ENCODE measurements at places on chromosomes 11 and 22. TPM values are rescaled to one million over a fixed set of nuclear protein-coding genes. Genes with fewer than 3 reads are reported as not detected.

CABP4 gene
- 0.36 TPM for polyA plus RNA-seq

CARD10 gene
- polyA plus RNA-seq, result 21.9 TPM

XRCC6 gene
- 353 TPM for polyA plus RNA-seq

GGTLC3 gene
- not detected for polyA plus RNA-seq

CASP1 gene
- polyA plus RNA-seq, result 3.4 TPM

CCDC73 gene
- polyA plus RNA-seq, result 0.27 TPM

PATE2 gene
- 0.11 TPM for polyA plus RNA-seq

MS4A6A gene
- 13.9 TPM for polyA plus RNA-seq

TTLL12 gene
- 31.6 TPM for polyA plus RNA-seq

RIBC2 gene
- polyA plus RNA-seq, result 6.9 TPM

GALNT18 gene
- polyA plus RNA-seq, result 26.9 TPM

MCAM gene
- polyA plus RNA-seq, result 54.2 TPM

HEPHL1 gene
- polyA plus RNA-seq, result 0.16 TPM

APOA1 gene
- polyA plus RNA-seq, result 117 TPM

KIF18A gene
- 12.7 TPM for polyA plus RNA-seq

LARGE1 gene
- 24.8 TPM for polyA plus RNA-seq

AGBL2 gene
- polyA plus RNA-seq, result 10.5 TPM

IL10RA gene
- polyA plus RNA-seq, result 2.6 TPM

MMP8 gene
- polyA plus RNA-seq, result not detected

CCDC89 gene
- polyA plus RNA-seq, result 5.0 TPM

OR5A1 gene
- polyA plus RNA-seq, result not detected

LMNTD2 gene
- 5.9 TPM for polyA plus RNA-seq

SCUBE2 gene
- 6.9 TPM for polyA plus RNA-seq

GAS2L1 gene
- polyA plus RNA-seq, result 7.2 TPM

OR52E8 gene
- not detected for polyA plus RNA-seq

PANX3 gene
- polyA plus RNA-seq, result 0.03 TPM

P4HA3 gene
- 0.62 TPM for polyA plus RNA-seq

SRSF8 gene
- 78.8 TPM for polyA plus RNA-seq

DUSP8 gene
- 4.0 TPM for polyA plus RNA-seq

JOSD1 gene
- polyA plus RNA-seq, result 41.8 TPM

KCNK4 gene
- 0.08 TPM for polyA plus RNA-seq

MPPED2 gene
- polyA plus RNA-seq, result 22.0 TPM

NTM gene
- polyA plus RNA-seq, result 52.4 TPM

TMPRSS5 gene
- polyA plus RNA-seq, result 0.60 TPM

HBG1 gene
- polyA plus RNA-seq, result 13.0 TPM

RCOR2 gene
- 10.5 TPM for polyA plus RNA-seq

WBP2NL gene
- 4.4 TPM for polyA plus RNA-seq

KDM4E gene
- polyA plus RNA-seq, result 0.24 TPM

CDC42EP2 gene
- polyA plus RNA-seq, result 10.3 TPM

UPK3A gene
- 7.4 TPM for polyA plus RNA-seq

NF2 gene
- polyA plus RNA-seq, result 30.3 TPM

DCHS1 gene
- polyA plus RNA-seq, result 33.1 TPM
